ENCODE measurements at places on chromosomes 4 and X.

GRCh38 chr4:78596111-78596742, 44.7 kb downstream of the ANXA3 start:
- DNase-seq = no peak

DNA sequence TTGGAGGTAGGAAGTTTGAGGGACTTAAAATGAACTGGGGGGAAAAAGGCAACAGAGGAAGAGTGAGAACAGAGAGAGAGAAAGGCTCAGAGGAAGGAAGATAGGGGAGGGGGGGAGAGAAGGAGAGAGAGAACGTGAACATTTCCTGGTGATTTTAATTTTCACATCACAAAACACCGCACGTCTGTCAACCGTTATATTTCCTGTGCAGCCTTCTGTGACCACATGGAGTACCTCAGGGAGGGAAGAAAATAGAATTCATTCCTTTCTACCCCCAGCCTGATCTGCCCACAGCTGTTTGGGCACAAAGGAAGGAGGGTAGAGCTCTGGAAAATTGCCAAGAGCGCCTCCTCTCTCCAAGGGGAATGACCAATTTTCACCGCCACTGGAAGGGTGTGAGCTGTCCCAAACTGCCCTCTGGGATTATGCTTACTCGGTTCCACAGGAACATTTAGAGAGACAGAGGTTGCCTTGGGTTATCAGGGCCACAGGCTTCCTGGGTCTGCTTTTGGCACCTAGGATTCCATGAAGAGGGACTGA, 135.7 kb upstream of the MAMLD1 start:
- DNase-seq = no peak

- DNase-seq = no peak
Observed at GRCh38 chr4:38624311-38624710, 39.7 kb upstream of the KLF3 start.

DNA sequence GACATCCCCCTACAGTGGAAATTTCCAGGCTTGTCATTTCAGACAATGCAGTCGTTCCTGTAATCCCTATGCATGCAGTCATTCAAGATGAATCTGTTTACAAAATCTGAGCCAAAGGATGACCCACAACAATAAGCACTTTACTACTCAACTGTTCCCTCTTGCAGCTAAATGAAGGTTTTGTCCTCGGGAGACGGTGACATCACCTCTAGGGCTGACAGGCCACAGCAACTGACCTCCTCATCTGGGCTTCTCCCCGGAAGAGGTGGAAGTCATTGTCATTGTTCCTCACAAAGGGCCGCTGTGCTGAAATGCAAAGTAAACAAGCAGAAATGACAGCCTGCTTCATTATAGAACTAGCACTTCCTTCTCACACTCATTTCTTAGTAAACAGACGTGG, 29.2 kb downstream of the CLRN2 start:
- no peak for DNase-seq

- no peak for DNase-seq
Observed at GRCh38 chr4:85603437-85604336, 128.7 kb downstream of the ARHGAP24 start.
